Forelimb muscle (tissue), 1 donor: ENCODE measurements at places on chromosomes 3 and 15.

DNA sequence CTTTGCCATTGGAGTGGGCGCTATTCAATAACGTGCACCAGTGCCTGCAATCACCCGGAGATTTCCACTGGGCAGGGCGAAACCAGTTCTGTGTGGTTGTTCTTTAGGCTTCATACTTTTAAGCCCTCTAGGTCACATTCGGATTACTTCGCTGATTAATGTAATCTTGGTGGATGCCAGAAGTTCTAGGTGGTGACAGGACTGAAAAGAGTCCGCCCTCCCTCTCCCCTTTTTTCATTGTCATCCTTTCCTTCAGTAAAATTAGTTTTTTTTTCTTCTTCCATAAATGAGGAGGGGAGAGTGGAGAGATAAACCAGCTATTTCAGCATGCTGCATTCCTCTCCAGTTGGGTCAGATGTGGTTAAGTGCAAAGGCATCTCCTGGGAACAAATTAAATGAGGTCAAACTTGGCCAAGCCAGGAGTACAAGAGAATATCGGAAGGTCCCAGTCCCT is 2.3 kb upstream of the SLC2A2 start:
- DNase-seq = no peak

DNA sequence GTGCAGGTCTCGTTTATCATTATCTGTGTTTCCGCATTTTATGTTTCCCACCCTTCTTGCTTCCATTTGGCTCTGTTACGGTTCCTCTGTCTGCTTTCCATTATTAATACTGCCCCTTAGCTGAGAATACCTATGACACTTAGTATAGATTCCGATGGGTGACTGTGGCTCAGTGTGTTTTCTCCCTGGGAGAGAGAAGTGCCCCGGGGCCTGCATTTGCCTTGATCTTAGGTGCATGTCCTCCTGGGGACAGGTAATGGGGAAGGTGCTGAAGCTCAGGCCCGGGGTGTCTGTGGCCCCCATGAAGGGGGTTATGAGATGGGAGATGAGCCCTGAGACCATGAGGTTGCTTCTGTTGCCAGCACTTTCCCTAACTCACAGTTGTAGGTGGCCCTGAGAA is 43.4 kb upstream of the PCSK6 start:
- no peak for DNase-seq

DNA sequence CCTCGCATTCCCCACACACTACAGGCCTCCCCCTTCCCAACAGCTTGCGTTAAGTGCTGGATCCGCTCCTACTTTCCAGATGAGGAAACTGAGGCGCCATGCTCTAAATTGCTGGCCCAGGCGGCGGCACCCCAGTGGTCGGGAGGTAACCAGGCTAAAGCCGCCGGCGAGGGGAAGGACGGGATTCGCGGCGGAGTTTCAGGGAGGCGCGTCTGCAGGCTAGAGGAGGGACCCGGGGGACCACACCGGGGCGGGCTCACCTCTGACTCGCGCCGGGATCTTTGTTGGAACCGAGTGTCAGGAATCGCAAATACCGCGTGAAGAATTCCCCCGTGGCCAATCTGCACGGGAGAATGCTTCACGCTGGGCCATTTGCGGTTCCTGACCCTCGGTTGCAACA is 24.6 kb upstream of the PTPN23 start:
- no peak for DNase-seq

DNA sequence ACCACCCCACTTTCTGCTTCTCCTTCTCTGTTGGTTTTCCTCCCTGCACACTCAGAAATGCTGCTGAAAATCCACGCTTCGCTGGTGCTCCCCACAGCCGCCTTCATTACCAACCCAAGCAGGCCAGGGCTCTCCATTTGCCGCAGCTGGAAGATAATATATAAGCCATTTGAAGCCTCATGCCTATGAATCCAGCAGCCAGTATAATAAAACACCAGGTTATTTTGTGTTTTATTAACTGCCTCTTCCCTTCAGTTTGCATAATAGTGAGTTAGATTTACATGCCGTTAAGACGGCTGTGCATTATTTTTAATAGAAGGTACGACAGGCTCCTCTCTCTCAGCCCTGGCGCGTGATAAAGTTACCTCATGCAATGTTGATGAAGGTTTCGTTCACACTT is 86.6 kb downstream of the TOP2B start:
- no peak for DNase-seq

GRCh38 chr3:15121936-15122335 is 23.0 kb upstream of the RBSN start:
- no peak for DNase-seq

DNA sequence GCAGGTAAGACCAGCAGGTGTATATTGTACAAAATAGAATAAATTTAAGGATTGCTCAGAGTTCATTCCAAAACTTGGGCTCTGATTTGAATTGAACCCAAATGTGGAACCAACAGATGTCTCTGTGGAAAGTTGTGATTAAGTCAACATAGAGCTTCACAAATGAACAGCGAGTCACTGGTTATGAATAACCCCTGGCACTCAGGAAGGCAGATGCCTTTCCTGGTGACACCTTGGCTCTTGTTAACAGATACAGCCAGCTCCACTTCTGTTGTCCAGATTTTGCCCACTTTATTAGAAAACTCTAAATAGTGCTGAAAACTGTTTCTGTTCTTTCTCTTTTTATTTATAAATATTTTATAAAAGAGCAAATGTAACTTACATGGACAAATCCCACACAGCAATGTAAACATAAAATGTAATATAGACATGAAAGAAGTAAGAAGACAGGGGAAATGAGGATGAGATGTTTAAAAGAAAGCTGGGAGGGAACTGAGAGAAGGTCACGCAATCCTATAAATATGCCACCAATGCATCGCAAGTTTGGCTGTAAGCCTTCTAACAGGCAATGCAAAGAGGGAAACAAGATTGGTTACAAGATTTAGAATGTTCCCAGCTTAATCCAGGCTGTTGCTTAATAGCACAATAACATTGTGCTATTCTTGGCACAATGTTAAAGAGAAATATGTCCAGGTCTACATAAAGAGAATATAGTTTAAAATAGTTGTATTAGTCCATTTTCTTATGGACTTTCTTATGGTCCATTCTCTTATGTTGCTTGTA is 495.5 kb downstream of the TAFA4 start:
- no peak for DNase-seq

- no peak for DNase-seq
These were observed 663 bp downstream of the PDCD10 start for GRCh38 chr3:167733961-167734497.
